ENCODE measurements at places on chromosomes 16 and 17.

GRCh38 chr16:24346734-24347133, 90.6 kb downstream of the CACNG3 start:
- DNase-seq, result no peak

GRCh38 chr17:79951361-79952264, 84.1 kb downstream of the TBC1D16 start:
- DNase-seq, result no peak

GRCh38 chr17:55654022-55654421, 68.6 kb downstream of the TMEM100 start:
- DNase-seq, result no peak

- no peak for DNase-seq
Measured at GRCh38 chr17:37301288-37301687, 74.5 kb upstream of the C17orf78 start.

- DNase-seq, result no peak
Measured at GRCh38 chr16:85624646-85625045, 11.5 kb downstream of the GSE1 start.

- no peak for DNase-seq
Measured at GRCh38 chr17:76036497-76037261, 9.6 kb upstream of the EVPL start.

- no peak for DNase-seq
Measured at GRCh38 chr17:56762988-56763387, 70.7 kb downstream of the C17orf67 start.

DNA sequence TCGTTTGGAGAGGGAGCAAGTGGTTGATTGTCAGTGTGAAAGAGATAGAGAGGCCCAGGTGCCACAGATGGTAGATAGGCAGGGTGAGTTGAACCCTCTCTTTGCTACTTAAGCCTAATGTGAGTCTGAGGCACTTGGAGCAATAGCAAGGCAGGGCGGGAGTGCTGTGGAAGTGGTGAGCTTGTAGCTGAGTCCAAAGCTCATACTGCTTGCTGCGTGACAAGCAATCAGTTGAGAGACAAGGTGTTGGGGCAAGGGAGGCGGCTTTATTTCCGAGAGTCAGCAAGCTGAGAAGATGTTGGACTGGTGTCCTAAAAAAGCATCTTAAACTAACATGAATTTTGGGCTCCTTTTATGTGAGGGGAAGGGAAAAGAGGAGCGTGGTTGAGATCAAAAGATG, 112.9 kb upstream of the ZKSCAN2 start:
- no peak for DNase-seq

DNA sequence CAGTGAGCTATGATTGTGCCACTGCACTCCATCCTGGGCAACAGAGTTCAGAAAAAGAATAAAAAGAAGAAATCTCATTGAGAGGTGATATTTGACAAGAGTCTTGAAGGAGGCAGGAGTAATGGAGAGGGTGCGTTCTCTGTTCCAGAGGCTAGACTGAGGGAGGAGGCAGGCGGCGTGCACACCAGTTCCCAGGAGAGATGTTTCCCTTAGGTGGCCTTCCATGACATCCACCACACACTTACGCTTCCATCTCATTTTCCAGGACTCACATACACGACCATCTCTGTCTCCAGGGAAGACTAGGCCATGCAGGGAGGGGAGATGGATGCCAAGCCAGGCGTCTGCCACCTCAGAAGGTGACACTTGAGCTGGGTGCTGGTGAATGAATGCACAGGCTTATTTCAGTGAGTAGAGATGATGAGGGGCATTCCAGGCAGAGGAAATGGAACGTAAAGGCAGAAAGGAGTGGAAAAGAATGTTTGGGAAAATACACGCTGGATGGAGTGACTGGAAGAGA, 25.3 kb upstream of the N4BP1 start:
- DNase-seq, result no peak

- peak; percentile 97 for DNase-seq
Measured at GRCh38 chr17:8186787-8187516, 3.0 kb downstream of the BORCS6 start.

DNA sequence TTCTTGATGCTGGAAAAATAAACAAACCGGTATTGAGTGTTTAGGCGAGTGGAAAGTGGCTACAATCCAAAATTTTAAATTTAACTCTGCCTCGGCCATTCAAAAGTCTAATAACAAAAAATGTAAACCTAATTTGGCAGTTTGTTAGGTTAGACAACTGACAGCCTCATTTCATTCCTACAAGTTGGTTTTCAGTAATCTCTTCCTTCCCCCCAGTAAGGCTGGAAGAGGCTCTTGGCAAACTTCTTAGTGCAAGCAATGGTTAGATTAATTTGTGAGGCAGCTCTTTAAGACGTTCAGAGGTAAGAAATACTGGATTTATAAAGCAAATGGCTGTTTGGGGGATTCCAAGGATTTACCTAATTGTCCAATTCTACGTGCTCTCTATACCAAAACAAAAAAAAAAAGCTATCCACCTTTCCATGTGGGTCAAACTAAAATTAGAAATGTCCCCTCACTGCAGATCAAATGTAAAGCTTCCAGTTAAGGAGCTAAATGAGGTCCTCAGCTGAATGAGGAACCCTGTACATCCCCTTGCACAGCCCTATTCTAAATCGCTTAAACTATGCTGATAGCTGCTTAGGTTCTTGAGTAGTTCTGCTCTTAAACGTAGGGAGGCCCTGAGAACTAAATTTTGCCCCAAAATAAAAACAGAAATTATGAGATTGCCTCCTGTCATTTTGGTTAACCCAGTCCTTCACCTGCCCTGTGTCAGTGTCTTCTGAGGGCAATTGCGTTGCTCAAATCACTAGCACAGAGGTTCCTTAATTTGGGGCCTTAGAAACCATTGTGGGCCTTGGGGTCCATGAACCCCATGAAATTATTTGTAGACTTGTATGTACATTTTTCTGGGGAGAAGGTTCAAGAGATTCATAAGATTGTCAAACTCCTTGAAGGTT, 2.9 kb downstream of the HEXIM1 start:
- no peak for DNase-seq

- no peak for DNase-seq
Measured at GRCh38 chr17:7843257-7843535, 9.2 kb downstream of the KDM6B start.
